ENCODE measurements at places on chromosomes 3 and 15. TPM values are rescaled to one million over a fixed set of nuclear protein-coding genes. Genes with fewer than 3 reads are reported as not detected.

GRCh38 chr15:77800305-77800704 lies 167.6 kb upstream of the LINGO1 start:
- no peak for DNase-seq

DNA sequence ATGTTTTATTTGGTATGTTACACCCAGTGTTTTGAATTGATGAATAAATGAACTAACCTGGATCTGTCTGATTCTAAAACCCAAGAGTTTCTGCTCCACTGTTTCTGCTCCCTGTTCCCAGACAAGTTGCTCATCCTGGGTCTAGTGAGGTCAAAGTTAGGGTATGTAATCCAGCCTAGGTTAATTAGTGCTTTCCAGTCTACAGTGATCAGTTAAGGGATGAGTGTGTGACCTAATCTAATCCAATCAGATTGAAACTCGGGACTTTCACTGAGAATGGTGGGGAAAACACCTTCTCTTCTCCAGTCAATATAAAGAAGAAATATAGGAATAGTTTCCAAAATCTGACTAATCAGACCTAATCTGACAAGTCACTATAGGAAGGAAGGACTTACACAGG lies 27.8 kb upstream of the RHCG start:
- no peak for DNase-seq

SYNPR gene
- not detected for total RNA-seq

DNA sequence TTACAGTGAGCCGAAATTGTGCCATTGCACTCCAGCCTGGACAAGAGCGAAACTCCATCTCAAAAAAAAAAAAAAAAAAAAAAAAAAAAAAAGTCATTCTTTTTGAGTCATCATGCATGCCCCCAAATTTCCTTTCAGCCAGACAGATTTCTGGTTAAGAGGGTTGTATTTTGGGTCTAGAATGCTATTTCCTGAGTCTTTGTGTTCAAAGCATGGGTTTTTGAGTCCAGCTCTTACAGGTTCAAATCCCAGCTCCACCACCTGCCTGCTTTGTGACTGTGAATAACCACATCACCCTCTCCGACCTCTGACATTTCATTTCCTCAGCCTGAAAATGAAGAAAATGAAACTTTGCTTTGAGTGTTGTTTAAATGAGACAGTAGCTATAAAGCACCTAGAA lies 9.3 kb upstream of the C15orf61 start:
- no peak for DNase-seq

KBTBD13 gene
- total RNA-seq, result not detected

DNA sequence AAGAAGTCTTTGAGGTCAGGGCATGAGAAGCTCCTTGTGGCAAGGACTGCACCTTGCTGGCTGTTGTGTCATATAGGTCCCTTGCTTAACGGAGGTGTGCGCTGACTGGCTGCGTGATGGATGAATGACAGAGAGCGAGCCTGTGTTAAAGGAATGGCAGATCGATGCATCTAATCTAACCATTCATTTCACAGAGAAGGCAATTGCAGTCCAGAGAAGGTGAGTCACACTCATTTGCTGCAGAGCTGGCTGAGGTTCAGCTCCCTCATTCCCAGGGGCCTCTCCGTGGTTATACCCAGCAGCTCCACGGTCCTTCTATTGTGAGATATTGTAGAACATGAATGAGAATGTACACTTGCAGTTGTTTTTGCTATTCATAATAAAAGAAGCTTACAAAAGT lies 289.3 kb downstream of the EPHB1 start:
- DNase-seq, result no peak

GRCh38 chr3:69178838-69179739 lies 56.7 kb upstream of the LMOD3 start:
- DNase-seq, result no peak

- no peak for DNase-seq
Measured at GRCh38 chr3:31312400-31312799, 220.3 kb upstream of the STT3B start.

TMEM207 gene
- total RNA-seq, result not detected

GRCh38 chr3:10185804-10186762 lies 21.4 kb downstream of the IRAK2 start:
- no peak for DNase-seq

GRCh38 chr15:83014205-83014653 lies 2.8 kb upstream of the C15orf40 start:
- DNase-seq, result no peak

DNA sequence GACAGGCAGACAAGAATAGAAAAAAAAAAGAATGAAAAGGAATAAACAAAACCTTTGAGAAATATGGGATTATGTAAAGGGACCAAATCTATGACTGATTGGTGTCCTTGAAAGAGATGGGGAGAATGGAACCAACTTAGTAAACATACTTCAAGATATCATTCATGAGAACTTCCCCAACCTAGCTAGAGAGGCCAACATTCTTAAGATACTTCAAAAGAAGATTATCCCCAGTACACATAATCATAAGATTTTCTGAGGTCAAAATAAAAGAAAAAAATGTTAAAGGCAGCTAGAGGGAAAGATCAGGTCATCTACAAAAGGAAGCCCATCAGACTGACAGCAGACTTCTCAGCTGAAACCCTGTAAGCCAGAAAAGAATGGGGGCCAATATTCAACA lies 91.4 kb upstream of the PSMD6 start:
- no peak for DNase-seq

C15orf62 gene
- 0.33 TPM for total RNA-seq

GRCh38 chr15:94029495-94029894 lies 201.9 kb upstream of the MCTP2 start:
- DNase-seq, result no peak

- DNase-seq, result no peak
Measured at GRCh38 chr3:72189339-72189738, 404.4 kb upstream of the PROK2 start.

DNA sequence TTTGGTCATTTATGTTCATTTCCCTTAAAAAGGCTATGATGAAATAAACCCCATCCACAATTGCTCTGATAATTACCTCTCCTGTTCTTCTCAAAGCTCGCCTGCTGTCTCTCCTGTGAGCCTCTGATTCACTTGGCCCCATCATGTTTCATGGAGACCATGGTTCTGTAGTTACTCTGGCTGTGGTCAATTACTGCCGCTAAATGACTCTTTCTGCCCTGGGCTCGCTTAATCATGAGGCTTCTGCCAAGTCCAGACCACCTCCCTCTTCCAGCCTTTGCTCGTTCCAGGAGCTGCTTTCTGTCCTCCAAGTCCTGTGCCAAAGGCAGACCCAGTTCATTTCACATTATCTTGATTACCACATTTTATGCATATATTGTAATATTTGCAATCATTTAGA lies 91.9 kb downstream of the THSD4 start:
- no peak for DNase-seq

DNA sequence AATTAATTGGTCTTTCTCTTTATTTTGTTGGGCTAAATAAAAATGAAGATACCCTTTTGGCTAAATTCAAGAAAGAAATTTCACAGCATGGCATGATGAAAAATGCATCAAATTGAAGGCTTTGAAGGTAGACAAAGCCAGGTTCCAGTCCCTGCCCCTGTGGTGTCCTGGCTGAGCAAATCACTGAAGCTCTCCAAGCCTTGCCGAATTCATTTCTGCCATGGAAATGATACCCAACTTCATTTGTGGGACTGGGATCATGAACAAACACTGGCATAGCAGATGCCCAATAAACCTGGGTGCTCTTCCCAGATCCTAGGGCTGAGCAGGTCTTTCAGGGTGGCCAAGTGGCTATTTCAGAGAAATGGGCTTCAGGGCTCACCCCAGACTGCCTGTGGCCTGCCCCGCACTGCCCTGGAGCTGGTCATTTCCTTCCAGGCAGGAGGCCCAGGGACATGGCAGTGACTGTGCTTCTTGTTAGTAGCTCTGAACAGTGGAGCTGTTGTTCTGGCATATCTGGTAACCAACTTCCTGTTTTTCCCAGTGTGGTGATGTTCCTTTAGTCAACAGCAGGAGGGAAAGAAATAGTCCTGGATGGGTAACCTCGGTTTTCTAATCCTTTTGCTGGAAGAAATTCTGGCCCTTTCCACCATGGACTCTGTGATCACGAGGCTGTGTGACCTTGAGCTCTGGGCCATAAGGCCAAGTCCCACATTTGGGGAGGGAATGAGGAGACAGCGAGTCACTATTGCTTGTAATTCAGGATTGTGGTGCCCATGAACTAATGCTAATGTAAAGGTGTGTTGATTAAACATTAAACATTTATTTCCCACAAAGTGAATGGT lies 47.6 kb downstream of the CTDSPL start:
- no peak for DNase-seq

DNA sequence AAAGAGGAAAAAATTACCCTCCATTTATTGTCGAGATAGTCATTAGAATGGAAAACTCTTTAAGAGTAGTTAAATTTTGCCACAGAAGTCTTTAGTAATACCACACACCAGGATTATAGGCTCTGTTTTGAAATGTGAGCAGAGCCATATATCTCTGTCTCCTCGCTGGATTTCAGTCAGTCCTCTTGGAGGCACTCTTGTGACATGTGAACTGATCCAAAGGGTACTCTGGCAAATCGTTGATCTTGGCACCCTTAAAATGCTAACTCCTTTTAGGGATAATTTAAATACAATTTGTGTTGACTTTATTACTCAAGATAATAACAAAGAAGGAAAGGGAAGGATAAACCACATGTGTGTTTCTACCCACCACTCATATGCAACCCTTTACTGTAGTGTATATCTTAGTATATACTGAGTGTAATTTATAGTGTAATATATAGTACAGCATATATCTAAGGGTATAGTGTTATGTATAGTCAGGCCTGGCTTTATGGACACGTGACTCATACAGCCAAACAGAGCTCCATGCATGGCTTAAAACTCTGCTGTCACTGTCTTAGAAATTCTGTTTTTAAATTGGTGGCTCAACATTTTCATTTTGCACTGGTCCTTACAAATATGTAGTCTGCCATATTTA lies 12.3 kb upstream of the KPNA4 start:
- no peak for DNase-seq

DNA sequence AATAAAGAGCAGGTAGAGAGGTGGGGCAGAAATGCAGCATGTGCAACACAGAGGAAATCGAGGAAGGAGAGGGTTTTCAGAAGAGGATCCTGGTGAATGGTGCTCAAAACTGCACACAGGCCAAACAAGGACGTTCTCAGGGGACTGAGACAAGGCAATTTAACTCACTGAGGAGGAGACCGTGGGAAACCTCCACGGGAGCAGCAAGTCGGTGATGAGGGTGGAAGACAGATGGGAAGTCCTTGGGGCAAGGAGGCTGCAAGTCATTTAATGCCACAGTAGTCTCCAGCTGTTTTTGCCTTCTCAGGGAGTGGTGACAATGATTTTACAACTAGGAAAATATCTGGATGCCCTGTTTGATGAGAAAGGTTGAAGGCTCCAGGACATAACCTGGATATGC lies 11.5 kb upstream of the PDIA5 start:
- DNase-seq, result no peak

- DNase-seq, result no peak
Measured at GRCh38 chr3:171967932-171968678, 71.3 kb upstream of the FNDC3B start.

- DNase-seq, result no peak
Measured at GRCh38 chr3:133948996-133949395, 53.3 kb upstream of the RAB6B start.

KBTBD8 gene
- total RNA-seq, result 0.98 TPM

DNA sequence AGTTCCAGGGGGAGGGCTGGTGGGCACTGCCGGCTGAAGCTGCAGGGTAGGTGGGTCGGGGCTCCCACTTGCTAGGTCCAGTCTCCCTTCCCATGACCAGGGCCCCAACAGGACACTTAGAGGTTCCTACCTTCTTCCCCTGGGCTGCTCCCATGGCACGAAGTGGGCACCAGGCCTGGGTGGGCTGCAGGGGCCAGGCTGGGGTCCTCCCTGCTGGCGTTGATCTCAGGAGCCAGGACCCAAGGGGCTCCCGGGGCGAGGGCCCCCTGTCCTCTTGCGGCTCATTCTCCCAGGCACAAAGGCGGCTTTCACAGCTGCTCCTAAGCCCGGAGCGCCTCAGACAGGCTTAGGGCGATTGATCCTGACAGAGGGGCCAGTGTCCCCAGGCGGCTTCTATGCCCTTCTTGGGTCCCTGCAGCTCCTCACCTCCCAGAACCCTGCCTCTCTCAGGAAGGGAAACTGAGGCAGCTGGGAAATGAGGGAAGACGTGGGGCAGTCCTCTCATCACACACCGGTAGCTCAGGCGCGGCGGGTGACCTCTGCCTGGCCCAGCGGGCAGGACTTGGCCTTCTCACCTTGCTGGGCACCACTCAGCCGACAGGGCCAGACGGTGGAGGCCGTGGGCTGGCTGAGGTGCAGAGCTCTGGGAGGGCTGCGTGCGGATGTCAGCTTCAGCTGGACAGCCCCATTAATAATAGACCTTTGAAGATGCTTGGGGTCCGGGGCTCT lies 39.6 kb downstream of the FAM3D start:
- DNase-seq, result no peak

DNA sequence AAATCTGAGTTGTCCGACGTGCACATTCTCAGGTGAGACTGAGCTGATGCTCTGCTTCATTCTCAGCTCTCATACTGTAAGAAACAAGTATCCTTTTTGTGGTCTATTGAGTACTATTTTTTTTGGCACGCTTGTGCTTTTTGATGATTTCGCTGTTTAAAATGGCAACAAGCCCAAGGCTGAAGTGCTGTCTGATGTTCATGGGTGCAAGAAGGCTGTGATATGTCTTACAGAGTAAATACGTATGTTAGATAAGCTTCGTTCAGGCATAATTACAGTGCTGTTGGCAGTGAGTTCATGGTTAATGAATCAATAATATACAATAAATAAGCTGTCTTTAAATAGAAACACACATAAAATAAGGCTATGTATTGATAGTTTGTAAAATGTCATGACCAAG lies 27.2 kb downstream of the AQR start:
- no peak for DNase-seq

GRCh38 chr3:44114142-44114541 lies 127.5 kb upstream of the TOPAZ1 start:
- no peak for DNase-seq

DNA sequence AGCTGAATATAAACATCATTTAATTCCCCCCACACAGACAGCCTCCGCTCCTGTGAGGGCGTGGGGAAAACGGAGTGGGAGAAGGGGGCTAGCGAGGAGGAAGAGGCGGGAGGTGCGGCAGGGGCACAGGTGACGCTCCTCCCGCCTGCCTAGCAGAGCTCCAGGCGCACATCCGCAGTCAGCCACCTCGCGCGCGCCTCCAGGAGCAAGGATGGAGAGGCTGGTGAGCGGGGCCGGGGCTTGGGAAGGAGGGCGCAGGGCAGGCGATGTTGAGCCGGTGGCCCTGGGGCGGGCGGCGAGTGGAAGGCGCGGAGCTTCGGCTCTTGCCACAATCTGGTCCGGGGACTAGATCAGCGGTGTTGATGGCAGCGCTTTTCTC lies at the start of gene CD200:
Gene CD200 (plus strand): TSS at position 155 of the 379 bp plus-strand sequence. CDS start 57 bp downstream, at position 212.
- DNase-seq, result no peak

Data from Panc1 (cell line).